ENCODE measurements at places on chromosomes 5 and 9. TPM values are rescaled to one million over a fixed set of nuclear protein-coding genes. Genes with fewer than 3 reads are reported as not detected.

- peak; percentile 56 for DNase-seq
These were observed 13.0 kb downstream of the PPP6C start for GRCh38 chr9:125176636-125177035.

GRCh38 chr5:29042152-29042551 lies 2003.8 kb upstream of the CDH9 start:
- no peak for DNase-seq

DNA sequence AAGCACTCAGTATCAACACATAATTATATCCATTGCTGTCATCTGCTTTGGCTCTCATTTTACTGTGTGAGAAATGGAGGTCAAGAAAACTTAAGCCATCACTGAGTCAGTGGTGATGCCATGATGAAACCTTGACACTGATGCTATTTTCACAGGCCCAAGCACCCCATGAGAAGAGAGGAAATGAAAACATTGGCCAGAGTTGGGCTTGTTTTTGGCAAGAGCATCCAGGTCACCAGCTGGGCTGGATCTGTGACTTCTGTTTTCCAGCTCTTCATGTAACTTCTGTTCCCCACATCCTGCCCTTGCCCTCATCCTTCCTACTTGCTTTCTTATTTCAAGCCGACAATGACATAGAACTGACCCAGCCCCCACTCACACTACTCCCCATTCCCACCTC lies 10.0 kb downstream of the LCP2 start:
- DNase-seq, result no peak

GRCh38 chr9:112002131-112002846 lies 105.7 kb downstream of the UGCG start:
- no peak for DNase-seq

GRCh38 chr9:114416290-114416689 lies 28.5 kb upstream of the AKNA start:
- no peak for DNase-seq

GRCh38 chr9:8653855-8654254 lies 854.3 kb upstream of the DMAC1 start:
- peak; percentile 45 for DNase-seq

Gene OR1J2
- not detected for total RNA-seq

Gene SPINK7
- total RNA-seq, result not detected

Data from fibroblast of the aortic adventitia (primary cell).